ENCODE measurements at places on chromosomes 5 and 9.

DNA sequence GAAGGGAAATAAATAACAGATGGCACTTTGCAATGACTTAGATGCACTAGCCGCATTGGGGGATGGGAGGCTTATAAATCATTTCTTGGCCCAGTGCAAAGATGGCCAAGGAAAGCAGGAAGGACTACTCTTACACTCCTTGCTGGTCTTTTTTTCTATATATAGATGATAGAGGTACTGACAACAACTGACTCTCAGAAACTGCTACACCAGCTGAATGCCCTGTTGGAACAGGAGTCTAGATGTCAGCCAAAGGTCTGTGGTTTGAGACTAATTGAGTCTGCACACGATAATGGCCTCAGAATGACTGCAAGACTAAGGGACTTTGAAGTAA lies 1.7 kb downstream of the CCNG1 start:
- DNase-seq, result no peak

- no peak for DNase-seq
These were observed 5.7 kb downstream of the CLTB start for GRCh38 chr5:176410486-176411180.

DNA sequence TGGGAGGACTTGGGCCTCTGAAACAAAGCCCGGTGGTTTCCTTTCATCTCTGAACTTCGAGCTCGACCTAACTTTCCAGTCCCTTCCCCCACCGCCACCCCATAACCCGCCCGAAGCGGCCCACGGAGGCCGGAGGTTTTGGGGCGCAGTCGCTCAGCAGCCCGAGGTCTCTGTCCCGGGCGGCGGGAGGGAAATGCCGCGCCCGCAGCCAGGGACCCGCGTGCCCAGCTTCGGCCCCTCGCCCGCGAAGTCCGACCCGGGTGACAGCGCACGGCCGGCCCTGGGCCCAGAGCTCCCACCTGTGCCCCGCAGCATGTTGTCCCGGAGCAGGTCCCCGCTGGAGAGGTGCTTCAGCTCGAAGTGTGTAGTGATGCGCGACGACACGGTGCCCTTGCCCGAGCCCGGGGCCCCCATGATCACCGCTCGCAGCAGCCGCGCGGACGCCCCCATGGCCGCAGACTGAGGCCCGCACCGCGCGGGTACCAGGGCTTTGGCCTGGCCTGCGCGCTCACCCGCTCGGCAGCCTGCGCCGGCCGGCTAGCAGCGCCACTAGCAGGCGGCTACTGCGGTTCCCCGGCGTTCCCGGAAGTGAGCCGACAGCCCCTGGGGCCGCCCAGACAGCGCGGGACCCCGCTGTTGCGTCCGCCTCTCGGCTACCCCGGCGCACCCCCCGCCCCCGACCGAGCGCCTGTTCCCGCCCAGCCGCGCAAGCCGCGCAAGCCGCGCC lies at the start of gene AK3:
Gene AK3 (minus strand): TSS at position 565 of the 727 bp plus-strand sequence. CDS start 115 bp downstream, at position 450.
- DNase-seq, result peak; percentile 85

- DNase-seq, result no peak
These were observed at the start of gene TUSC1 for GRCh38 chr9:25678147-25678666. TUSC1 (minus strand) TSS chr9:25678444; CDS start chr9:25678312, 132 bp downstream.

- DNase-seq, result peak; percentile 26
These were observed 29.8 kb upstream of the HMCN2 start for GRCh38 chr9:130235558-130236435.

DNA sequence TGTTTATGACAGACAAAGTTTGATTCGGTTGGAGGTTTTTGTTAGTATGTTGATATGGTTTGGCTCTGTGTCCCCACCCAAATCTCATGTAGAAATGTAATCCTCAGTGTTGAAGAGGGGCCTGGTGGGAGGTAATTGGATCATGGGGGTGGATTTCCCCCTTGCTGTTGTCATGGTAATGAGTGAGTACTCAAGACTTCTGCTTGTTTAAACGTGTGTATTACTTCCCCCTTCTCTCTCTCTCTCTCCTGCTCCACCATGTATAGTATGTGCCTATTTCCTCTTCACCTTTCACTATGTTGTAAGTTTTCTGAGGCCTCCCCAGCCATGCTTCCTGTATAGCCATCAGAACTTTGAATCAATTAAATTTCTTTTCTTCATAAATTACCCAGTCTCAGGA lies 415.1 kb downstream of the HCN1 start:
- DNase-seq, result no peak

GRCh38 chr5:58961631-58962280 lies 378.9 kb downstream of the RAB3C start:
- DNase-seq, result no peak

DNA sequence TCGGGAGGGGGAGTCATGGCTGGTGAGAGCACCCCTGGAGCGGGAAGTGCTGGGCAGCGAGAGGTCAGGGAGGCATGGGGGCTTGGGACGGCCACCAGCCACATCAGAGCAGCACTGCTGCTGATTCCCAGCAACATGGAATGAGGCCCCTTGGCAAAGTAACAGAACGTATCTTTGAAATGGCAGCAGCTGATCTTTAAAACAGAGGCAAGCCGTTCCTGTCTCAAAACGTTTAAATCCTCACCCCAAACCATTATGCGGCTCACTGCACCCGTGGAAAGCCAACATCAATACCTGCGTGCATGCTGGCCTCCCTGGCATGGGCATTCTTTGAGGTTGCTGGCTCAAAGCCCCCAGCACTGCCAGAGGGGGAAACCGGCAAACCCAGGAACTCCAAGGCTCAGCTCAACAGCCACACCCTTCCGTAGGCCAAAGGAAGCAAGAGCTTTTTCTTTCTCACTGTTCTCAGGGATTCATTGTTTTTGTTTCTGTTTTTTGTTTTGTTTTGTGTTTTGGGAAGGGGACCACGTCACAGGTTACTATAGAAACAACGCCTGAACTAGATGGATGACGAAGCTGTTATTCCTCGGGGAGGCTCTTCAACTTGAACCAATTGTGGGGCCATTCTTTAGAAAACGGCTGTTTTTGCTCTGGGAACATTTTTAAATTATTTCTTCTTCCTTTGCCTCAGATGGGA lies 28.1 kb upstream of the OBP2B start:
- no peak for DNase-seq

DNA sequence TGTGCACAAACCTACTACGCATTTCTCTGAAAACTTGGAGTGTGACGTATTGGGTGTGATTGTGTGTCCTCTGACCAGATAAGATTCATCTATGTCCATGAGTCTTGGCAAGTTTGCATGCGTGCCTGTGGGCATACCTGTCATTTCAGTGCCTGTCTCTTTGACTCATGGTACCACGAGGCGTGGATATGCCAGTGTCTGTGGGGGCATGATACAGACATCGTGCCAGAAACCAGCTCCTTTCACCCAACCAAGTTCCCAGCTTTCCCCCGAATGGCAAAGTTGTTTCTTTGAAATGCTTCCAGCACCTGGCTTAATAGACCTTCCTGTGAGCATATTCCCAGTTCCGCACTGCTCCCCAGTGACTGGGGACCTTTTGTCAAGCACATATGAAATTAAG lies 241.9 kb upstream of the MVB12B start:
- DNase-seq, result no peak

DNA sequence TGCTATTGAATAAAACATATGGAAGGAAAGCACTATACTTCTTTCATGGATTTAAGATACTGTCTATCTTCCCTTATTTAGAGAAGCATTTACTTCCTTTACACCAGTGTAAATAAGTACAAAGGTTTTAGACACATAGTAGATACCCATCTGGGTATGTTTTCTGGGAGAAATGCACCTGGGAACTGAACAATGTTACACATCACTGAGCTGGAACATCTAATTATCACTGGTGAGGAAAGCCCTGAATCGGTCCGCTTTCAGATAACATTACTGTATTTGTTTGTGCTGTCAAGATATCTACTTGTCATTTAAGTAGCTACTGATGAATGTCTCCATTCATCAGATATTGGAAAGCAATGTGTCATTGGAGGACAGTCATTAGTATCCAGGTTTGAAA lies 964.7 kb upstream of the PTPRD start:
- DNase-seq, result no peak

DNA sequence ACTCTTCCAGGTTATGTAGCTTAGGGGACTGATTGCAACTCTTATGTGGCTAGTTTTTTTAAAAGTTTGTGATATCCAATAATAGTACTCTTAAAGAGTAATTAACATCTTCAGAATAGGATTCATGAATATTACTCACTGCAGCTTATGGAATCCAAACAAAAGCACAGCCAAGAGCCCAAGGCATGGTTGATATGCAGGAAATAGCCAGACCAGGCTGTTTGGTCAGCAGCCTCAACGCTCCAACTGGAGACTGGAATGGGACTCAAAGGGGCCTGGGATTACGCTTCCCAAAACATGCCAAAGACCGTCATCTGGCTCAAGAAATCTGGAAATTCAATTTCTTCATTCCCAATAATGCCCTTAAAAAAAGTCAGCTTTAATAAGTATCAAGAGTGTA lies 268.6 kb downstream of the SEC61B start:
- DNase-seq, result no peak

- DNase-seq, result no peak
These were observed 96.0 kb upstream of the PHF24 start for GRCh38 chr9:34862043-34862442.

DNA sequence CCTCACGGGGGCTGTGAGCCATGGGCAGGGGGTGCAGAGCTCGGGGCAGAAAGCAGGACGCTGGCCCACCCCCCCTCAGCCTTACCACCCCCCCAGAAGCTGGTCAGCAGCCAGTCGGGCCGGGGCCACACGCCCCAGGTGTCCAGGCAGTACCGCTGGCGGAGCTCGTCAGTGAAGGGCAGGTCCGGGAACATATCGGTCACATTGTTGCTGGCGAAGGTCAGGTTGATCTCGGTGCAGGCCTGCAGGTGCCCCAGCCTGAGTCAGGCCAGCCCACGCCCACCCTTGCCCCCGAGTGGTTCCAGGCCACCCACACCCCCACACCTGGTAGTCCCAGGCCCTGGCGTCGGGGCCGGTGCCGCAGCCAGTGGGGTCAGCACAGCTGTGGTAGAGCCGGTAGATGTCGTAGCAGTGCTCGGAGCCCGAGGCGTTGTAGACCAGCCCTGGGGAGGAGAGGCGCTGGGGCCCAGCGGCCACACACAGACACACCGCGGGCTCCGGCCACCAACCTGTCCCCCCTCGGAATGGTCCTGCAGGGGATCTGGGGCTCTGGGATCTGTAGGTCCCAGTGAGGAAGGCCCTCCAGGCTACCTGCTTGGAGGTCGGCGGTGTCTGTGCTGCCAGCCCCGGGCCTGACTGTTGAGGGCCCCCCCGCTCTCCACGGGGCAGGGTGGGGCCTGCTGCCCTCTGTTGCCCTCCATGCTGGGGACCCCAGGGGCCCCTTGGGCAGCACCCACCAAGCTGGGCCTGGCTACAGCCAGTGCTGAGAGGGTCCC lies 2.6 kb downstream of the DPP7 start:
- DNase-seq, result no peak

GRCh38 chr5:166262395-166262794 lies 2029.0 kb upstream of the WWC1 start:
- no peak for DNase-seq

DNA sequence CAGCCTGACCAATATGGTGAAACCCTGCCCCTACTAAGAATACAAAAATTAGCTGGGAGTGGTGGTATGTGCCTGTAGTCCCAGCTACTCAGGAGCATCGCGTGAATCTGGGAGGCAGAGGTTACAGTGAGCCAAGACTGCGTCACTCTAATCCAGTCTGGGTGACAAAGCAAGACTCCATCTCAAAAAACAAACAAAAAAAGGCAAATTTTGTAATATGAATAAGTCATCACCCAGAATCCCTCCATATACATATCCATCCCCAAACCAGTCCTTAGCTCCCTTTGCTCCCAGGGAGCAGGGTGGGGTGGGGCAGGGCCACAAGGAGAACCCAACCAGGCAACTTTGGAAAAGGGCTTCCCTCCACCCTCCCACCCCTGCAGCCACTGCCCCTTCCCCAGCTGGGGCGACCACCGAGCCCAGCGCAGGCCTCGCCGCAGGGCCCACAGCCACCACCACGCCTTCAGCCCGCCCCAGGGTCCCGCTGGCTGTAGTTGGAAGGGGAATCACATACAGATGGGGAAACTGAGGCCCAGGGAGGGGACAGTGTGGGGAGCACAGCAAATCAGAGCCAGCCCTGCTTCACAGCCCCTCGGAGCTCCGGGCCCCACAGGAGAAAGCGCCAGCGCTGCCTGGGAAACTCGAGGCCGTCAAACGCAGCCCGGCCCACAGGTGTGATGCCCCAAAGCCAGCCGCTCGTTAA lies 7.8 kb downstream of the NOTCH1 start:
- no peak for DNase-seq

DNA sequence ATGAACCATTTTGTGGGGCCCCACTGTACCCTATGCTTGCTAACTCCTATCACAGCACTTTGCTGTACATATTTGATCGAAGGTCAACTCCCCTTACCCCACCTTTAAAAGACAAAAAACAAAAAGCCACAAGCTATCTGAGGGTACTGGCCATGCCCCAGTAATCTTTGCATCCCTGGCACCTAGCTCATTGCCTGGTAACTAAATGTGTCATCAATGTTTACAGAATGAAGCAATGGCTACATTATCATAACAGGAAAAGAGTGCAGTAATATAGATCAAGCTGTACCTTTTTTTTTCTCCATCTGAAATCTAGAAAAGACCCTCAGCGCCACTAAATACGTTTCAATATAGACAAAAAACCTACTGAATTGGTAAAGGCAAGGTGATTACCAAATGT lies 188.0 kb downstream of the ELAVL2 start:
- DNase-seq, result no peak

GRCh38 chr5:1507457-1507856 lies 16.3 kb downstream of the LPCAT1 start:
- DNase-seq, result no peak

- DNase-seq, result no peak
These were observed 26.7 kb downstream of the ERGIC1 start for GRCh38 chr5:172860520-172861443.

- DNase-seq, result no peak
These were observed 46.1 kb upstream of the RIOK2 start for GRCh38 chr5:97229196-97229595.

GRCh38 chr9:135584934-135585333 lies 23.4 kb downstream of the PAEP start:
- DNase-seq, result no peak

DNA sequence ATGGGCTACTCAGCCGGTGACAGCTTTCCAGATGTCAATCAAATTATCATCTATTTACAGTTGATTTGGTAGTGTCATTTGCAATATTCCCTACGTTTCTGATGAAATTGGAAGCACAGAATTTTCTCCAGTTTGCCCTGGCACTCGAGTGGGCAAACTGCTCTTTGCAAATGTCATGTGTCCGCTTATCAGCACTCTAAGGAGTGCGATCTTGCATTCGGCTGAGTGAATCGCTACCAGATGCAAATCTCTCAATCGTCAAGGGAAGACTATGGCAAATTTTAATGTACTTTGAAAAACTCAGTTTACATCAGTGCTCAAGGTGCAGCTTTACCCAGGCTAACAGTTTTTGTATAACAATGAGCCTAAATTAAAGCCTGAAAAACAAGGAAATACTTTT lies 66.8 kb downstream of the BNC2 start:
- DNase-seq, result no peak

Data from stimulated activated CD8-positive, alpha-beta memory T cell treated with anti-CD3 and anti-CD28 coated beads, Interleukin-7, amount 100 ng/mL, for 4 hours (primary cell).